Suppressor macrophage (primary cell): ENCODE measurements at places on chromosomes 5 and 9.
A peak's percentile ranks its signal among the peaks of the same experiment; 100 is the strongest.

DNA sequence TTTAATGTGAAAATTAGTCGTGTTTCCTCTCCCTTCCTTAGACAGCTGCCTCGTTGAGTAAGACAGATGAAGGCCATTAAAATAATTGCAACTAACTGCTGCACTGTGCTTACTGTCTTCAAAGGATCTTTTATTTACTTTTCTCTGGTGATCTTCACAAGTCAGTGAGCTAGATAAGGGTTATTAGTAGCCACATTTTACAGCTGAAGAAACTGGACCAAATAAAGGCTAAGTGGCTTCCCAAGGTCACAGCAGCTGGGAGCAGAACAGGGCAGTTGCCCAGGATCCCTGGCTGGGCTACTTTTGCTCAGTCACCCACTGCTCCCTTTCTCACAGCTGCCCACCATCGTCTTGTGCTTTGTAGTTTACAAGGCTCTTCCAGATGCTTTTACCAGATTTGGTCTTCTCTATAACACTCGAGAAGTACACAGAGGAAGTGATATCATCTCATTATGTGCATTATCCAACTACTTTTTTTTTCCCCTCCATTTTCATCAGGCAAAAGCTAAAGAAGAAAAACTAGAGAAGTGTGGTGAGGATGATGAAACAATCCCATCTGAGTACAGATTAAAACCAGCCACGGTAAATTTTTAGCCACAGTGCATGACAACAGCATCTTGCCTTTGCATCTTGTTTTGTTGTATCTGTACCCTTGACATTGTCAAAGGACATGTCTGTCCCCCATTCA is 61.8 kb downstream of the ERAP1 start:
- peak; percentile 35 for DNase-seq

DNA sequence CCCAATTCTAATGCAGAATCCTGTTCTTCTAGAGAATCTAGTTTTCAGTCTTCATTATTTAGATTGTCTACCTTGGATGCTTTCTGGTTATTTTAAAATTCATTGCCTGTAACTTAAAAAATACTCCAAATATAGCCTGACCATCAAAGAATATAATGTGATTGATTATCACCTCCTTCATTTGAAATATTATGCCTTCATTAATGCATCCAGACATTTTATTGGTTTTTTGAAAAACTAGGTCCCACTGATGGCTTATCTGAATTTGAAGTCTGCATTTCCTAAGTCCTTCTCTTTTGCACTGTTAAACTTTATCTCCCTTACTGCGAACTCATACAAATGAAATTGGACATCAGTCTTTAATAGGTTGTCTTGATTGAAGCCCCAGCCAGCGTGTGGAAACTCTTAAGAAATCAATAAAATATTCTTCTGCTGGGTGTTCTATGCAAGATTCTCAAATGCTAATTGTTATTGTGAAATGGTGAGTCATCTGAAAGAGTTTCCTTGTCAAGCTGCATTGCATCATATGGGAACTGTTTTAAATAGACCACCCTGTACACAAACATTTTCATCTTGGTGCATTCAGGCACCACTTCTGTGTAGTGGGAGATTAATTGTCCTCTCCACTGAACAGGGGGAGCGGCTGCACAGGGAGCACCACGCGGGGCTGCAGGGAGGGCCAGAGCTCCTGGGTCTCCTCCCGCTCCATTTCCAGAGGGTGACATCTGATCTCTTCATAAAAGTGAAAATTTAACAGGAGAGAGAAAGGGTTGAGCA is 92.3 kb upstream of the FANCC start:
- peak; percentile 71 for DNase-seq

GRCh38 chr5:78720227-78720985 is 71.8 kb upstream of the LHFPL2 start:
- peak; percentile 34 for DNase-seq

- no peak for DNase-seq
These were observed 82.6 kb downstream of the PRELID2 start for GRCh38 chr5:145752534-145752933.

DNA sequence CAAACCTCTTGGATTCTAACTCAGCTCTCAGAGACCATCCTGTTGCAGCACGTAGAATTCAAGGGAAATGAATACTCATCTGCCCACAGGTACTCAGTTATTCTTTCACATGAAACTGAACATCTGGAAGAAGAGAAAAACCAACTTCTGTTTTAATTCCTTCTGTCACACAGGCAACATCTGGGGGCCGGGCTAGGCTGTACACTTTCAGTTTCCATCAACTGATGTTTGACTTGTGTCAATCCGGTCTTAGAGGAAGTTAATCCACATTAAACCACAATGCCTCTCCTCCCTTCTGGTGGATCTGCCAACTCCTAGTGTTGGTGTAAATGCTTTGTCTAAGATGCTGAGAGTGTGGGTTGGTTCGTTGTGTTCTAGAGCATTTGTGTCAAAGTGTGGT is 17.6 kb downstream of the DMRT3 start:
- DNase-seq: peak; percentile 55

DNA sequence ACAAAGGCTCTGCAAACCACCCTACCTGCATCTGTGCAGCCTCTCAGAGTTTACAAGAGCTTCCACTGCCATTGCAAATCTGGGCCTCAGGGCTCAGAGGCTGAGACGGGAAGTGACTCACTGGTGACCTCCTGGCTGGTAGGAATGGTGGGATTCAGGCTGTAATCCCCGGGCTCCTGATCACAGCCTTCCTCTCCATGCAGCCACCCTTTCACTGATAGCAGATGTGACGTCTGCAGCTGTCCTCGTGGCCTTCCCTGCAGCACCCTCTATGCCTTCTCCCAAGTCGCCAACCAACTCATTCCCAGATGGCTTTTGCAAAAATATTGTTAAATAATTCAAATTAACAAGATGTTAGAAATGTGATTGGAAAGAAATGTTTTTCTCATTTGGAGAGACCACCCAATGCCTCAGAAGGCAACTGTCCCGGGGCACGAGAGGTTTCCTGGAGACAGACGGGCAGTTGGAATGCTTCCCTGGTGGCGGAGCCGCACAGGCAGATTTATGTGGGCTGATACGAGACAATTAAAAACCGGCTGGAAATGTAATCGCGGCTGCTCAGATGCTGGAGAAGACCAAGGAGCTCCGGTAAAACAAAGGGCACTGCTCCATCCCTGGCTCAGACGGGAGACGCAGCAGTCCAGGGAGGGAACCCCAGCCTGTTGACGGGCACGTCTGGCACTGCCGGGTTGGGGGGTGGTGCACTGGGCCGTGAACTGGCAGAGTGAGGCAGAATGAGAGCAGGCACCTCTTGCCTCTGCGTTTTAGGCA is 34.4 kb upstream of the SLC25A51 start:
- no peak for DNase-seq

- DNase-seq: no peak
These were observed 105.5 kb upstream of the ACO1 start for GRCh38 chr9:32278991-32279390.

DNA sequence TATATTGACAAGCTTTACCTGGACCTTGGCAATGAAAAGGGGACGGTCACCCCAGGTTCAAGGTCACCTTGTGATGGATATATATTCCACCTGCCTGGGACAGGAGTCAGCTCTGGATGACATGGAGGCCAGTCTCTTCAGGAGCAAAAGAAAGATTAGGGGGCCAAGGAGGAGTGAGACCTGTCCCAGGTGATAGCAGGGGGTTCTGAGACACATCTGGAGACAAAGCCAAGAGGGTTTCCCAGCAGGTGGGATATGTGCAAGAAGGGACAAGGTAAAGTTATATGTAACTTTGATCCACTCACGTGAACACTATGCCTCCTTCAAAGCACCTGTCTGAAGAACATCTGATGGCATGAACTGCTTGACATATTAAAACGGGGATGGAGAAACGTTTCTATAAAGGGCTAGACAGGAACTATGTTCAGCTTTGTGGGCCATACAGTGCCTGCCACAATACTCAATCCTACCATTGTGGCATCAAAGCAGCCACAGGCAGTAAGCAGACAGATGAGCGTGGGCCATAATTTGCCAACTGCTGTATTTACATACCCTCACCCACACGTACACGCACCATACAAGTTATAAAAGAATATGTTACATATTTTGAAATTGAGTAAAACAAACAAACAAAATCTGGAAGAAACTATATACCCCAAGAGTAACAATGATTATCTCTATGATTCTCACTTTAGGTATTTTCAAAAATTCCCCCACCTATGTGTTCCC is 62.9 kb upstream of the ZNF622 start:
- DNase-seq: no peak
